ENCODE measurements at places on chromosomes 7 and 10.

DNA sequence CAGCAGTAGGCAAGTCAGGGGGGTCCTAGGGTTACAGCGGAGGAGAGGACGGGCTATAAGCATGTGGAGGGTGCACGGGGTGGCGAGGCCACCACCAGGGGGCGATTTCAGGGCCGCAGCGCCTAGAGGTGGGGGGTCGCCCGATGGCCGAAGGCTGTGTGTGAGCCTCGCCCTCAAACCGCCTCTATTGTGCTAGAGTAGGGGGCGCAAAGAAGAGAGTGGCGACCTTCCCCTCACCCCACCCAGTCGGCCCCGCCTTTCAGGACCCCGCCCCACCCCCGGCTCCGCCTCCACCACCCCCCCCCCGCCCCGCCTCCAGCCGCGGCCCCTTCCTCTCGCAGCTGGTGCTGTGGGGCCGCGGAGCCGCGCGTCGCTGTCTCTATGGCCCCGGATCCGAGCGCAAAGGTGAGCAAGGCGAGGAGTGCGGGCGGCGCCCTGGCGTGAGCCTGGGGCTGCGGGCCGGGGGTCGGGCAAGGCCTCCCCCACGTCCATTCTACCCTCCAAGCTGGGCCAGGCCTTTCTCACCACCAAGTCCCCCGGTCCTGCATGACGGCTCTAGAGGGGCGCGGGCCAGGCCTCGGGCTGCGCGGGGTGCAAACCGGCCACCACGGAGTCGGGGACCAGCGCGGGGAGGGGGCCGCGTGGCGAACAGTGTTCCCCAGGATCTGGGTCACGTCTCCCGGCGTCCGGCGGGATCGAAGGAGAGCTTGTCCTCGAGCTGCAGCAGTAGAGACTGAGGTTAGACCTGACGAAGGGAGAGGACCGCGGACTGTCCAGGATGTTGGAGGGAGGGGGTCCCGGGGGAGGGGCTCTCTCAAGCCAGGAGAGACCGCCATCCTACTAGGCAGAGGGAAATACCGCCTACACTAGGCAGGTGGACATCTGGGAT, at the start of gene SEMA4G:
Gene SEMA4G (plus strand): TSS at position 318 of the 889 bp plus-strand sequence. CDS start 3,409 bp downstream, outside the sequence.
- DNase-seq, result peak; percentile 24

DNA sequence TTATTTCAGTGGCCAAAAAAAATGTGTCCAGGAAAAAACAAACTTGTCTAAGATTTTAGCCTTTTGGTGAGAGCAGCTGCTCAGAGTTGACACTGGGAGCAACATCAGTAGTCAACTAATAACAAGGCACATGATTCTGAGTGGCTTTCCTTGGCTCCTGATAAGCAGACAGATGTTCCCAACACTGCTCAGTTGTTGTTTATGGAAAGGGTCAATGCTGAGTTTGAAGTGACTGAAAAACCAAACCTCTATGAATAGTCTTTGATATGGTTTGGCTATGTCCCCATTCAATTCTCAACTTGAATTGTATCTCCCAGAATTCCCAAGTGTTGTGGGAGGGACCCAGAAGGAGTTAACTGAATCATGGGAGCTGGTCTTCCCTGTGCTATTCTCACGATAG, 12.3 kb downstream of the DYDC1 start:
- DNase-seq, result no peak

DNA sequence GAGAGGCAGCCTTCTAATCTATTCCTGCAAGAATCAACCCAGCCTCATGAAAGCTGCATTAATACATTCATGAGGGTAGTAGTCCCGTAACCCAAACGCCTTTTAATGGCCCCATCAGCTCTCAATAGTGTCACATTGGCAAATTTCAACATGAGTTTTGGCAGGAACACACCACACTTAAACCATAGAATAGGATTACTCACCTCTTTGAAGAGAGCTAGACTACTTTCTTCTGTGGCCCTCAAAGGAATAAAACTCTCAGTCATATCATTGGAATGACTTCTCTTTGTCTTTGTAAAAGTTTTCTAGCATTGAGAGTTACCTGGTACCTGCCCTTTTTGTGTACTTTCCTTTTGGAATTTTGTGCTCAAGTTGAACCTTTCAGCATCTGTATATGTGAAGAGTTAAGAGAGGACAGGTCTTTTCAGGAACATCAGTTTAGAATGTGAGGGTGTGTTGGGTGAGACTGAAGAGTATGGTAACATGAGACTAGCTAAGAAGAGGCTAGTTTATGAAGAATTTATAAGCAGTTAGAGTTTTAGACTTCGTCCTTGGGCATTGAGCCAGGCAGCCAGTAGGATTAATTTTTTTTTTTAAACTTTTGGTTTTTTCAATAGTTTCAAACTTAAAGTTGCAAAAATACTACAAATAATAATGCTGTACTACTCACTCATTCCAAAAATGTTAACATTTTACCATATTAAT, 92.6 kb downstream of the MLLT10 start:
- no peak for DNase-seq

DNA sequence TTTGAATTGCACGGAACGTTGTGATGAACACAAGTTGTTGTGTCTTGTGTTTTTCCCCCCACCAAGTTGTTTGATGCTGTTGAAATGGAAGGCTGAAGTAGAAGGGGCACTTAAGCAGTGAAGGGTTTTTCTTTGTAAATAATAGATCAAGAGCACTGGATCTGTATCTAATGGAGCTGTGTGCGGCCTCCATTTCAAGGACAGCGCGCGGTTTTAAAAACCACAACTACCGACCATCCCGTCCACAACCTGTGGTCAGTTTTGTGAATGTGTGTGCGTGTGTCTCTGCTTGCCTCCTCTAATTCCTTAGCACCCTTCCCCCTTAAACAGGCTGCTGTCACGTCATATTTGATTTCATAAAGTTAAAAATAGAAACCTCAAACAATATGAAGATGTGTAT, 165.5 kb downstream of the TCF7L2 start:
- no peak for DNase-seq

- DNase-seq, result no peak
Observed at GRCh38 chr7:32255036-32255435, 184.8 kb upstream of the PDE1C start.

Data from effector CD4-positive, alpha-beta T cell (primary cell).